ENCODE measurements at places on chromosomes 3 and 15. TPM values are rescaled to one million over a fixed set of nuclear protein-coding genes. Genes with fewer than 3 reads are reported as not detected.

The TMC3 gene
- not detected for total RNA-seq

DNA sequence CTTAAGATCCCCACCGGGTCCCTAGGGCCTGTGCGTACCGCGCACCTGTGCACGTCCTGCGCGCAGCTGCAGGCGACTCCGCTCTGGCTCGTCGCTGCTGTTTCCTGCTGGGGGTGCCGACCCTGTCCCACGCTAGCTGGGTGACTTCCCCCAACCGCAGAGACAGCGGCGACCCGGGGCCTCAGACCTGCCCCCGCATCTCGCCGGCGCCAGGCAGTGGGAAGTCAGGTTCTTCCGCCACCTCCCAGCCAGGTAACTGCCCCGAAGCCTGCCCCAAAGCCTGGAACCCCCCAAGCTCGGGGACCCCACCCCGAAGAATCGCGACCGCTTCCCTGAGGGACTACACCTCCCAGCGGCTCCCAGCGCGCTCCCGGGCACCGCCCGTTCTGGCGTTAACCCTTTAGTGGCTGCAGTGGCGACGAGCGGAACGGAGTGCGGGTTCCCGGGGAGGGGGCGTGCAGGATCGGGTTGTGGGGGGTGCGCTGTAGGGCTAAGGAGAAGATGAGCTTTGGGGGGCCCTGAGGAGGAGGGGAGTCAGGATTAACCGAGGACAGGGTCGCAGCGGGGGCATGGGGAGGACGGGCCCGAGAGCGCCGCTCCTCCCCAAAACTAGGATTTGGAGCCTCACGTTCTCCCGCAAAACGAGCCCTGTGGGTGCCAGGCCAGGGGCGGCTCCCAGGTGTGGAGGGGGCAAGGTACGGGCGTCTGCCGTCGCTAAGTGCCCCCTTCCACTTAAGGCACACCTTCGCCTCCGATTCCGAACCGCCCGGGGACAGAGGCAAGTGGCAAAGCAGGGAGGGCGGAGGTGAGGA, 589 bp downstream of the NEIL1 start:
- peak overlapping the region; percentile 63 for H3K4me3 ChIP-seq
- H3K27ac ChIP-seq, result peak overlapping the region; percentile 79
- peaks cover 18% of the 10 kb centered on the region for H3K27me3 ChIP-seq
- peaks cover 45% of the 10 kb centered on the region for H3K36me3 ChIP-seq
- H3K4me1 ChIP-seq, result peaks cover 37% of the 10 kb centered on the region
- no peak for DNase-seq

- peak; percentile 39 for DNase-seq
- H3K4me1 ChIP-seq, result peaks cover 10% of the 10 kb centered on the region
- H3K27me3 ChIP-seq, result peaks cover 58% of the 10 kb centered on the region
- no peak overlapping the region for H3K4me3 ChIP-seq
- no peak overlapping the region for H3K27ac ChIP-seq
Observed at GRCh38 chr15:96037584-96037983, 292.9 kb upstream of the NR2F2 start.

DNA sequence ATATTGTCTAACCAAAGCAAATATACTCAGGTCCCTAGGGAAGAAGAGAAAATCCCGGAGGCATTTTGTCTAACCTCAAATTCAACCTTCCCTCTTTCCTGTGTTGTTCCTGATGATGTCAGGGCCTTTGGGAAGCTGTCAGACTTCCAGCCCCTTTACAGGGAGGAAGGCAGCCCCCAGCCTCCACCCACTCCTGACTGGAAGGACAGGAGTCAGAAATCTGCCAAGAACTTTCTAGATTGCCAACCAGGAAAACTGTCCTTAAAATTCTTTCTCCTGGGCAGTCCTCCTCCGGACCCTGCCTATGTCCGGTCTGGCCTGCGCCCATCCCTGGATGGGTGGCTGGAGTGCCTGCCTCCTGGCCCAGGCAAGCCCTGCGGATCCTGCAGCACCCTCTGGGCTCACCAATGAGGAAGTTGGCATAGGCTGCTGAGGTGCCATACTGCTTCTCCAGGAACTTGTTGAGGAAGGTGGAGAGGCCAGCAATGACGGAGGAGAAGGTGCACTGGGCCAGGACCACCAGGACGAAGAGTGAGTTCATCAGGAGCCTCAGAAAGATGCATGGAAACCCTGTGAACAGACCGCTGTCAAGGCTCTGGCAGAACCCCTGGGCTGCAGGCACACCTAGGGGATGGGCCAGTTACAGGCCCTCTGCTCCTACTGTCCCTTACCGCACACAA, 52.6 kb upstream of the RAB6B start:
- no peaks in the 10 kb centered on the region for H3K36me3 ChIP-seq
- no peak overlapping the region for H3K27ac ChIP-seq
- peaks cover 13% of the 10 kb centered on the region for H3K4me1 ChIP-seq
- no peak for DNase-seq

DNA sequence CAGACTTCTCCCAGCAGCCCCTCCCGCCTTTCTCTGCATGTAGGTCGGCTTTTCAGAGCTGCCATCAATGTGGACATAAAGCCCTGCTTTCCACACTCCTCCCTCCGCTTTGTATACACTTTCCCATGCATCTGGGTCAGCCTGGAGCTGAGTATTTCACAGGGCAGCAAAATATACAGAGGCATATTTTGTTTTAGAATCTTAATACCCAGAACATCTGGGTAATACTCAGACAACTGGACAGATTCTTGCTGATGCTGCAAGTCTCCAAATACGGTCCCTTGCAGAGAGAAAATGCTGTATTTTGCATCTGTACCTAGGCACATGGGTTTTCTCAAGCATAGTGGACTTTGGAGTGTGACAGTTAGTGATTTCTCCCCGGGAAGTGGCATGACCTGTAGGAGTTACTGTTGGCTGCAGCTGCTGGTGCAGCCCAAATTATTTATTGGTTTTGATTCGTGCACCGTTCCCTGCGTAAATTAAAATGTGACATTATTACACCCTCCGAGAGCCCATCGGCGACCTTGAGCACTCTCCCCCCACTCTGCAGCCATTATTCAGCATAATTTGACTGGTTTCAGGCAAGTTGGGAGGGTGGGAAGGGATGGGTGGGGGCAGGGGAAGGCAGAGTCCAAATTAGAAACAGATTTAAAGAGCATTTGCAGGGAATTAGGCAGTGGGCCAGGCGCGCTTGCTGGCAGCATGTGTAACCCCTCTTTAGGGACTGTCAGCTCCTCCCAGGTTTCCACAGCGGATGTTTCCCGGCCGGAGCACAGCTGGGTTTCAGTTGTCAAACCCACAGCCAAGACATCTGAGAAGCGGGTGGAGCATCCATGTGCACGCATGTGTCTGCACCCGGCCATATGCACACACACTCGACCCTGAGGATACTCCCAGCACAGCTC, 100.8 kb downstream of the CPN2 start:
- no peak for DNase-seq
- H3K27ac ChIP-seq, result peak overlapping the region; percentile 28
- no peaks in the 10 kb centered on the region for H3K36me3 ChIP-seq
- H3K27me3 ChIP-seq, result peaks cover 19% of the 10 kb centered on the region
- H3K4me1 ChIP-seq, result peaks cover 12% of the 10 kb centered on the region

Measured in activated CD8-positive, alpha-beta T cell treated with anti-CD3 and anti-CD28 coated beads, Interleukin-2, amount 10 ng/mL, durations not matched to agents 7 days and 5 days (primary cell).